ENCODE measurements at places on chromosomes 5 and 9. TPM values are rescaled to one million over a fixed set of nuclear protein-coding genes. Genes with fewer than 3 reads are reported as not detected.

- no peaks in the 10 kb centered on the region for H3K27me3 ChIP-seq
- peaks cover 19% of the 10 kb centered on the region for H3K36me3 ChIP-seq
- DNase-seq = no peak
Observed at GRCh38 chr5:119389288-119390030, 33.6 kb downstream of the TNFAIP8 start.

The WWC1 gene
- 183 TPM for total RNA-seq

- H3K4me3 ChIP-seq = no peak overlapping the region
- H3K27me3 ChIP-seq = peaks cover 16% of the 10 kb centered on the region
- no peaks in the 10 kb centered on the region for H3K36me3 ChIP-seq
- no peak overlapping the region for H3K27ac ChIP-seq
Observed at GRCh38 chr5:126094991-126095390, 328.2 kb upstream of the GRAMD2B start.

The SPAAR gene
- not detected for total RNA-seq

- no peaks in the 10 kb centered on the region for H3K36me3 ChIP-seq
- DNase-seq = no peak
- H3K27ac ChIP-seq = no peak overlapping the region
- H3K4me3 ChIP-seq = no peak overlapping the region
- H3K27me3 ChIP-seq = no peaks in the 10 kb centered on the region
- no peaks in the 10 kb centered on the region for H3K4me1 ChIP-seq
Observed at GRCh38 chr9:132823370-132824145, 54.5 kb downstream of the AK8 start.

GRCh38 chr5:66722686-66723085 is 126.5 kb downstream of the MAST4 start:
- peaks cover 4% of the 10 kb centered on the region for H3K27me3 ChIP-seq
- H3K36me3 ChIP-seq = no peaks in the 10 kb centered on the region
- H3K4me3 ChIP-seq = no peak overlapping the region
- H3K27ac ChIP-seq = no peak overlapping the region
- H3K4me1 ChIP-seq = peaks cover 12% of the 10 kb centered on the region

The ERCC6L2 gene
- 55.5 TPM for total RNA-seq

DNA sequence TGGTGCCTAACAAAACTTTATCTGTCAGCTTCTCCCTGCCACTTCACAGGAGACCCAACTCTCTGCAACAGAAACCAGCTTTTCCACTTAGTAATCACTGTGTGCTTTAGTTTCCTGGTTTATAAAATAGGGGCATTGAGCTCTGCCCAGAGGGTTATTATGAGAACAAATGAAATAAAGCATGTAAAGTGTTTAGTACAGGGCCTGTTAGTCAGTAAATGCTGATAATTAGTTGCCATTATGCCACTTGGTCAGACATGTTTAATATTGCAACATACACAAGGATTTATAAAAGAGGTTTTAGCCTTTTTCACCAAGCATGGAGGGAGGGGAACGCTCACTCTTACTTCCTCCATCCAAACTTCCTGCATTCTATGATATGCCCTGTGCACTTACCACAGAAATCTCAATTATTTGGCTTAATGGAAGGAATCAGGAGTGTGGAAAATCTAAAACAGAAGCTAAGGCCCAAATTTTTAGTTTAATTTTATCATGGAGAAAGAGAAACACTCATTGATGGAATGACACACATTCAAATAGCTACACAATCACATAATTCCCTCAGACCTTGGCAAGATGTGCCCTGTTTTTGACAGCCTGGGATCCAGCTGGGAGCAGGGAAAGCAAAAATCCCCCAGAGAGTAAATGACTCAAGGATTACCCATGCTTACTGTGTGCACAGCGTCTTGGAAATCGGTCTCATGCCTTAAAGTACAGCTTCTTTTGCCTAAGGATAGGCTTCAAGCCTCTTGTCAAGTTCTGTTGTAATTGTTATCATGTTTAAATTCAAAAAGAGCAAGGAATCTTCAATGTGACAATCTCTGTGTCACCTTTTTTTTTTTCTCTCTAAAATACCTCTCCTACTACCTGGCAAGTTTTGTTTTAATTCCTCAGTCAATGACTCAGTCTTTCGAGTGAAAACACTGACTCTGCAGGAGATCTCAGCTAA is 34.0 kb downstream of the ZNF474 start:
- H3K4me1 ChIP-seq = peaks cover 18% of the 10 kb centered on the region
- no peak overlapping the region for H3K4me3 ChIP-seq
- H3K27me3 ChIP-seq = no peaks in the 10 kb centered on the region
- peak overlapping the region; percentile 84 for H3K27ac ChIP-seq

The SPATA31C1 gene
- total RNA-seq = 0.07 TPM

The TMEM174 gene
- total RNA-seq = not detected

The SPINK1 gene
- total RNA-seq = 930 TPM

DNA sequence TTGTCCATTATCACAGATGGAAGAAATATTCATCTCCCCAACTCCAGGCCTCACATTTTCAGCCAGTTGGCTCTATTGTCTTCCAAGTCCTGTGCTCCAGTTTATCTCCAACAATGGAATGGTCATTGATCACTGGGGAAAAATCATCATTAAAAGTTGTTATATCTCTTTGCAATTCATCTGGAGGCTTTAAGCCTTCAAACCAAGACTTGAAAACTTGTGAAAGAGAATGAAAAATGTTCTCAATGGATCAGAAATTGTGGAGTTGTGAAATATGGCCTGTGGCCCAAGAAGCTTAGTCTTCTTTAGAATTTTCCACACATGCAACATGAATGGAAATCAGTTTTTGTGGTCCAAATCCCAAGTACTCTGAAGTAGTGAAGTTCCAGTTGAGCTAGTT is 569.6 kb downstream of the EBF1 start:
- no peak overlapping the region for H3K27ac ChIP-seq
- H3K36me3 ChIP-seq = no peaks in the 10 kb centered on the region
- no peak for DNase-seq
- H3K4me1 ChIP-seq = peaks cover 17% of the 10 kb centered on the region

The LCN15 gene
- total RNA-seq = 0.93 TPM

The TUSC1 gene
- 3.4 TPM for total RNA-seq

GRCh38 chr5:60529001-60529400 is 171.0 kb downstream of the DEPDC1B start:
- H3K36me3 ChIP-seq = no peaks in the 10 kb centered on the region
- no peak overlapping the region for H3K27ac ChIP-seq
- H3K4me3 ChIP-seq = no peak overlapping the region

DNA sequence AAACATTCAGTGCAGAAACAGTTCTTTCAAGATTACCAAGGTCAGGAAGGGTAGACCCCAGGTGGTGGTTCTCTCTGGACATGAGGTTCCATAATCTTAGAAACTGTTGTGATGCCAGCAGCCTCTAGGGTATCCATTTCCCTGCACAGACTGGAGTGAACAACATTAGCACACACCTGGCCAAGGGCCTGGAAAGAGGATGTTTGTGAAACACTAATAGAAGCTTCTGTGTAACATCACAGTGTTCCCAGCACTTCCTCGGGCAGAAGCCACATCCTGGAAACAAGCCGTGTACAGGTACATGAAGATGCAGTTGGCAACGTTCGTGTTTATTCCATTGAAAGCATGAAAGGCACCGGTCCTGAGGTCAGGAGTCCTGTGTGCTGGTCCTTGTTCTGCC is 598.2 kb upstream of the KLF4 start:
- no peaks in the 10 kb centered on the region for H3K4me1 ChIP-seq
- peaks cover 18% of the 10 kb centered on the region for H3K27me3 ChIP-seq
- H3K27ac ChIP-seq = no peak overlapping the region
- no peak overlapping the region for H3K4me3 ChIP-seq
- no peaks in the 10 kb centered on the region for H3K36me3 ChIP-seq

The SLC36A2 gene
- total RNA-seq = not detected

The IFNB1 gene
- not detected for total RNA-seq

- DNase-seq = no peak
- H3K27ac ChIP-seq = no peak overlapping the region
- H3K4me3 ChIP-seq = no peak overlapping the region
- no peaks in the 10 kb centered on the region for H3K36me3 ChIP-seq
Observed at GRCh38 chr5:67731886-67732285, 483.7 kb upstream of the PIK3R1 start.

GRCh38 chr5:113232667-113233066 is 202.1 kb downstream of the TSSK1B start:
- H3K27ac ChIP-seq = no peak overlapping the region
- peaks cover 43% of the 10 kb centered on the region for H3K4me1 ChIP-seq
- no peaks in the 10 kb centered on the region for H3K27me3 ChIP-seq

DNA sequence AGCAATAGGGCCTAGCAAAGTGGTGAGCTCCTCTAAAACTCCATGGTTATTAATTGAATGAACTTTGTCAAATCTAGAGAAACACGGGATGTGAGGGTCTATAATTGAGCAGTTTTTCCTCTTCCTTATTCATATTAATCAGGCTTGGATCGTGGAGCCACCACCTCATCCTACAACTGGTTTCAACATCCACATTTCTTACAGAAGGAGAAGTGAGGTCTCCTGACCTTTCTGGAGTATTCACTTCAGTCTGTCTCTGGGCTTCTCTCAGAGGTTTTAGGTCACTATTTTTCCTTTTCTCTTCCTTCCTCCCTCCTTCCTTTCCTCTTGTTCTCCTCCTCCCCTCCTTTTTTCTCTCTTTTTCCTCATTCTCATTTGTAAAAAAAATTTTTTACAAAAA is 177.3 kb upstream of the ACTBL2 start:
- no peaks in the 10 kb centered on the region for H3K27me3 ChIP-seq
- H3K4me1 ChIP-seq = peaks cover 11% of the 10 kb centered on the region
- no peak for DNase-seq
- H3K36me3 ChIP-seq = no peaks in the 10 kb centered on the region
- no peak overlapping the region for H3K27ac ChIP-seq

DNA sequence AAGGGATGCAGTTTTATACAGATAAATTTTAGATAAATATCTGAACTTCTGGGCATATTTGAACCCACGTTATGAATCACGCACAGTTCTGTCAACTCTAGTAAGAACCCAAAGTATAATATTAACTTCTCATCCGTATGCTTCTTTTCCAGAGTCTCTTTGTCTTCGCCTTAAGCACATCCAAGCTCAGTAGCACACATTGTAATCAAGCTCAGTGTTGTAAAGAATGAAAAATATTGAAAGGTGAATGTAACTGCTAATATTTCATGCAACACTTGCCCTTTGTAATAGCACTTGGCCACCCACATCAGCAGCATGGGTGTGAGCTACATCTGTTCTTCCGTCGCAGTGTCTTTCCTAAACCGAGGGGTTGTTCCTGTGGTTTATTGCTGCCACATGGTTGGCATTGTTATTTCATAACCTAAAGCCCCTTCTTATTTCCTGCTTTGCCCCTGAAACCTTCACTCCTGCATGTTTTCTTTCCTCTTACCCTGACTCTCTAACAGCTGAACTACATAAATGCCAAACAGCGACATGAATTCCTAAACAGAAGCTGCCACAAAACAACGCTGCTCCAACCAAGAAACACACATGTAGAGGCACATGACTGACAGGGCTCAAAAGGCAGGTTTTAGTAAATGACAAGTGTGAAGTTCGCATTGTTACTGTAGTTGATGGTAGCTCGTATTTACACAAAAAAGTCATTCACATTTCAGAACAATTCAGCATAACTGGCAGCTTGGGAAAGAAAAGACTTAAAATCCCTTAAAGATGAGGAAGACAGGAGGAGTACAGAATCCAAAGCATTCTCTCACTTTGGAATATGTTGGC is 190.1 kb upstream of the MEF2C start:
- H3K4me1 ChIP-seq = peaks cover 4% of the 10 kb centered on the region
- H3K27me3 ChIP-seq = no peaks in the 10 kb centered on the region
- no peaks in the 10 kb centered on the region for H3K36me3 ChIP-seq
- no peak overlapping the region for H3K27ac ChIP-seq

- no peak overlapping the region for H3K4me3 ChIP-seq
- no peaks in the 10 kb centered on the region for H3K27me3 ChIP-seq
- H3K27ac ChIP-seq = no peak overlapping the region
- peaks cover 32% of the 10 kb centered on the region for H3K36me3 ChIP-seq
- no peaks in the 10 kb centered on the region for H3K4me1 ChIP-seq
Observed at GRCh38 chr9:86052556-86053468, 46.5 kb downstream of the GOLM1 start.

DNA sequence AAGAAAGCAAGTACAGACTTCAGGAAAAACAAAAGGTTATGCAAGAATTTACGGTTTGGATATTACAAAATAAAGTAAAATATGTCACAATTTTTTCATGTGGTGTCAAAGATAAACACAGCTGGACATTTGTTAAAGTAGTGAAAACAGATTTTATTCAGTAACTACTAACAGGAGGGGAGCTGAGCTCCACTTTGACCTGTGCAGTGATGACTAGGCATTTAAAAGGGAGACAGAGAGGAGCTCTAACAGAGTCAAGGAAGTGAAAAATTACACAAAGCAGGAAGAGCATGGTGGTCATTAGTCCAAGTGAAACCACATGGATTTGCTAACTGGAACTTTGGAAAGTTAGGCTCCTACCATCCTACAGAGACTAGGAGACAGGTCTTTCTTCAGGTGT is 263.6 kb upstream of the PCSK5 start:
- H3K27me3 ChIP-seq = no peaks in the 10 kb centered on the region
- no peak overlapping the region for H3K4me3 ChIP-seq
- H3K27ac ChIP-seq = no peak overlapping the region
- DNase-seq = no peak
- H3K4me1 ChIP-seq = no peaks in the 10 kb centered on the region

DNA sequence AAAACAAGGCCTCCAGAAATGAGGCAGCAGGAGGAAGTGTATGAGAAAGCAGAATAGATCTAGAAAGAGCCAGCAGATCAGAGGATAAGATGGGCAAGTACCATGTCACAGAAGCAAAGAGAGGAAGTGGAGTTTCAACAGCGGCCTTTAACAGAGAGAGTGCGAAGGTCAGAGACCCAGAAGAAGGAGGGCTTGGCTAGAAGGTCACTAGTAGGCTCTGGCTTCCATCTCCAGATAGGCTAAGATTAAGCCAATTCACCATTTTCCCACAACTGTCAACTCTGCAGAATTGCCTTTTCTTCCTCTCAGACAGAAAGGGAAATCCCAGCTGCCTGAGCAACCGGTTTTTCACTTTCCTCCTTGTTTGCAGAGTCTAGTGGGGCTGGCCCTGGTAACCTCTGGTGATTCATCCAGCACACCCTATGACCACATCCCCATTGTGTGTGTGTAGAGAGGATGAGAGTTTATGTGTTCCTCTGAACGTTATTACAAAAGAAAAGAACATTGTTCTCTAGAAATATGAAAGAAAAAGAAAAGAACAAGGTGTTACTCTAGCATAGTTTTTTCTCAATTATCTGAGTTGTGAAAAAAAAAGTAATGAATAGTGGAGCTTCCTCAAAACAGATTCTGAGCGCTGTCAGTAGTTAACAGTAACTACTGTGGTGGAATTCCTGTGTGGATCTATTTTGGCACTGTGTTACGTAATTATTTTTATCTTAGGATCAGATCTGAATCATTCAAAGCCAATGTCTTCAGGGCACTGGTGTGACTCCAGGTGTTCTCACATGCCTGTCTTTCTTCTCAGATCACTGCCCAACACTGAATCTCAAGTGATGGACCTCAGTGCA is 220.4 kb downstream of the ARRDC3 start:
- H3K4me3 ChIP-seq = peak overlapping the region; percentile 46
- H3K27me3 ChIP-seq = no peaks in the 10 kb centered on the region
- DNase-seq = no peak
- H3K4me1 ChIP-seq = peaks cover 16% of the 10 kb centered on the region
- H3K36me3 ChIP-seq = no peaks in the 10 kb centered on the region
- peak overlapping the region; percentile 95 for H3K27ac ChIP-seq

Data from type B pancreatic cell (in vitro differentiated cells).